ENCODE measurements at places on chromosomes 2 and 18.

GRCh38 chr2:201466050-201466675 is 14.6 kb downstream of the STRADB start:
- no peak for DNase-seq

DNA sequence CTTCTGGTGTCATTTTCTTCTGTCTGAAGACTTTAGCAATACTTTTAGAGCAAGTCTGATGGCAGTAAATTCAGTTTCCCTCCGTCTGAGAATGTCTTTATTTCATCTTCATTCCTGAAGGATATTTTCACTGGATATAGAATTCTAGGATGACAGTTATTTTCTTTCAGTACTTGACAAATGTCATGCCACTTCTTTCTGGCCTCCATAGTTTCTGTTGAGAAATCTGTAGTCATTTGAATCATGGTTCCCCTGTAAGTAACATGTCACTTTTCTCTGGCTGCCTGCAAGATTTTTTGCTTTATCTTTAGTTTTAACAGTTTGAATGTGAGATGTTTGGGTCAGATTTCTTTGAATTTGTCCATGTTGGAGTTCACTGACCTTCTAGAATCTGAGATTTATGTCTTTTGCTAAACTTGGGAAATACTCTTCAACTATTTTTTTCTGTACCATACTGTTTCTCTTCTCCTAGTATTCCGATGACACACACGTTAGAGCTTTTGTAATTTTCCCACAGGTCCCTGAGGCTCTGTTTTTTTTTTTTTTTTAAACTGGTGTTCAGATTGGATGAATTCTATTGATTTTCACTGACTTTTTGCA is 30.2 kb downstream of the RMND5A start:
- DNase-seq = no peak

DNA sequence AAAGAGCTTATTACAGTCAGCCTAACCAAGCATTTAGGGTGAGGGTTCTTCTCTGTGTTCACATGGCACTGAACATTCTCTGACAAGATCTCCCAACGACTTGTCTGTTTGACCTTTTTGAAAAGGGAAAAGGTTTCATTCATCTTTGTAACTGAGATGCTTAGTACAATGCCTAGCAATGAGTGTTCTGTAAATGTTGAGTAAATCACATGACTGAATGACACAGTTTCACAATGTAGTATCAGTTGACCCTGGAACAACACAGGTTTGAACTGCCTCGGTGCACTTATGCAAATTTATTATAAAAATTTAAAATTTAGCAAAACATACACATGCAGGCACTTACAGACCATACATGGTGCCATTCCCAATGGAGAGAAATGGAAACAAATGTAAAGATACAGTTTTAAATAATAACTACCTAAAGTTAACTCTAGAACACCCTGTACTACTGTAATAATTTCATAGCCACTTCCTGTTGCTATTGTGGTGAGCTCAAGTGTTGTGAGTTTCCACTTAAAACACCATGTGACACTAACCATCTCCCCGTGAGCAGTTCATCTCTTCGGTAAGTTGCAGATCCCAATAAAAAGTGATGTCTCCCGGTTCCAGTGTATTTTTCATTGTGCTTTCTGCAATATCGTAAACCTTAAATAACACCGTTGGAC is 34.1 kb upstream of the VWC2L start:
- DNase-seq = no peak

DNA sequence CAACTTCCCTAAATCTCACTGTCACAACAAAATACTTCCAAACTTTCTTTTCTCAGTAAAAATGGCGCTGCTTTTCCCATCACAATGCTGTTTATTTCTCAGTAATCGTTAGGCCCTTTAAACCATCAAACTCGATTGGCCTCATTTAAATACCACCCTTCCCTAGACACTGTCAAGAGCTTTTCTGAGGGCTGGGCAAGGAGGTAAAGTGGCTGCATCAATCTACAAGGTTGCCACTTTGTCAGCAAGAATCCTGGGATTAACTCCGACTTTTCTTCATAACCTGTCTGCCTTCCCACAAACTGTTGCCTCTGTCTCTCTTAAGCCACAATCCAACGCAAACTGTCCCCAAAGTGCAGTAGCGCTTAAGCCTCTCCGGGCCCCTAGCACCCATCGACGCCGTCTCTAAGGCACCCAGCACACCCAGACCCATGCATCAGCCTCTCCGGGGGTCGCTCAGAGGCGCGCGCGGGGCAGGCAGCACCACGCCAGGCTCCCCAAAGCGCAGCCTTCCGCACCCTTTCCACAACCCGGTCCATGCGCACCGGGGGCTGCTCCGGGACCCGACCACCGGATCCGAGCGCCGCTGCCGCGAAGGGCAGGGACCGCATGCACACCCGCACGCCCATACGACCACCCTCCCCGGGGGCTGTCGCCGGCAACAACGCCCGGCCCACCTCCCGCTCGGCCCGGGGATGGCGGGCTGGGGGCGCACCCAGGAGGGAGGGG is 683 bp downstream of the MBOAT2 start:
- DNase-seq = no peak

DNA sequence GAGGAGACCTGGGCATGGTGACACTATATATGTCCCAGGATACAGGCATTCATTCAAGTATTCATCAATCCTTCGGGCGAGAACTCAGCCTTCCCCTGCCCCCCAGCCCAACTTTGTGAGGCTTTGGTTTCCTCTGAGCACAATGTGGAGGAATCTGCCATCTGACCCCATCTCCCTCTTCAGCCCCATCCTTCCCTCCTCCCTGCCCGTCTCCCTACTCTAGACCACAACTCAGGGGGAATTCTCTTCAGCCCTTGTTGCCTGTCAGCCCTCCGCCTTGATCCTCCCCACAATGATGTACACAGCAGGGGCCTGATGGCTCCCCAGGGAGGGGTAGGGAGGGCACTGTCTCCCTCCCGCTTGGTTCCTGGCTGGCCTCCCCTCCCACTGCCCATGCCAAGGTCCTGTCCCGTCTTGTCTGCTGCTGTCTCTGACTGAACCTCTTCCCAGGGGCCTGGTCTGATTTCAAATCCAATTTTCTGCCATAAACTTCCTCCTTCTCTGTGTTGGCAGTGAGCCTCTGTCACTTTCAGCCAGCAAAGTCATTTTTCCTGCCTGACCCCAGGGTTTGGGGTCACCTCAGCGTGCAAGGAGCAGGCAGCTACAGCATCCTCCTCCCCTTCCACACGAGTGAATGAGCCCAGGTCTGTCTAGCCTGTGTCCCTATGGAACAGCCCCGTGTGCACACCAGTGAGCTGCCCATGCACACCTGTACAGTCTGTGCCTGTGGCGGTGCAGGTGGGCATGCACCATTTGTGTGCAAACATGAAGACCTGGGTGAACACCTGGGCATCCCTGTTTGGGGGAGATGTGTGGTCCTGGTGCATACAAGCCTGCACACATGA is 197.3 kb downstream of the CELF4 start:
- DNase-seq = no peak

DNA sequence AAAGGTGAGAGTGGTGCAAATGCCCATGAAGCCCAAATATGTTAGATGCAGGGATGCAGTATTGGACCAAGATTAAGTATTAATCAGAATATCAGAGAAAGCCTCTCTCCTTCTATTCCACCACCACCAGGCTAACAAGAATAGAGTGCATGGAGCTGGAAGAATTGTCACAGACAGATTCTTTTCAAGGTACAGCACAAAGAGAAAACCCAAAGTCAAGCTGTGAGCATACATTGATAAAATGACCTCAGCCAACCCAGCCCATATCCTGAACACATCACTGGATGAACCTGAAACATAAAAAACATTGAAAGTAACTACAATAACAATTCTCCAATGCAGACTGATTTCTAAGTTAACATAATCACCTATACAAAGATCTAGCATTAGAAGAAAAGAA is 445.7 kb upstream of the NETO1 start:
- no peak for DNase-seq

- no peak for DNase-seq
Measured at GRCh38 chr2:221693365-221693764, 121.3 kb upstream of the EPHA4 start.

- DNase-seq = no peak
Measured at GRCh38 chr2:223488814-223489213, 113.3 kb downstream of the SCG2 start.

GRCh38 chr2:23669413-23670244 is 257.3 kb downstream of the ATAD2B start:
- no peak for DNase-seq

- DNase-seq = no peak
Measured at GRCh38 chr18:74418023-74418422, 39.1 kb downstream of the DIPK1C start.

- DNase-seq = no peak
Measured at GRCh38 chr2:88442473-88442872, 10.0 kb downstream of the FOXI3 start.
